ENCODE measurements at places on chromosomes 2 and 18. TPM values are rescaled to one million over a fixed set of nuclear protein-coding genes. Genes with fewer than 3 reads are reported as not detected.

- H3K4me1 ChIP-seq, result peaks cover 4% of the 10 kb centered on the region
- no peak overlapping the region for H3K4me3 ChIP-seq
- H3K27me3 ChIP-seq, result no peaks in the 10 kb centered on the region
- DNase-seq, result peak; percentile 51
These were observed 17.3 kb upstream of the KLHL23 start for GRCh38 chr2:169716238-169716886.

DNA sequence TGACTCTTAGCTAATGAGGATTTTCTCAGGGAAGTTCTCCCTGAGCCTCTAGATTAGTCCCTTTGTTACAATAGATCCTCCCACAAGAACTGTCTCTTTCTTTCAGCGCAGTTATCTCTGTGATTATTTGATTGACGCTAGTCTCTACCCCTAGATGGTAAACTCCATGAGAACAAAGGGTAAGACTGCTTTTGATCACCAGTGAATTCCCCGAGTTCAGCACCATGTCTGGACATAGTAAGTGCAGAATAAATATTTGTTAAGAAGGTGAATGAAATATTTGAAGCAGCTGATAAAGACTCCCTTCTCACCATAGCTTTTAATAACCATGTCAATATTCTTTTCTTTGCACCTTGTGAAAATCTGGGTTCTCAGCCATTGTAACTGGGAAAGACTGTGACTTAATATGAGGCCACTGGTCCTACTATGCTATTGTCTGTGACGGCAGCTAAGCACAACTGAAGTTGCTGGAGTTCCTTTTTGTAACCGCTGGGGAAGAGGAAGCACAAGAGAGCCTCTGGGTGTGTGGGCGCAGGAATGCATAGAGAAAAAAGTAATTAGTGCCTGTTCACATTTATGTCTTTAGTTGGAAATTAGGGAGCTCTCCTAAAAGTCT lies 214.7 kb downstream of the TGIF1 start:
- H3K36me3 ChIP-seq, result peaks cover 6% of the 10 kb centered on the region
- peak; percentile 64 for DNase-seq
- peak overlapping the region; percentile 72 for H3K4me3 ChIP-seq
- H3K27ac ChIP-seq, result peak overlapping the region; percentile 56

The QPCT gene
- 17.7 TPM for total RNA-seq

The MYO3B gene
- total RNA-seq, result 5.2 TPM

The FAM161A gene
- total RNA-seq, result 19.0 TPM
